ENCODE measurements at places on chromosomes 1 and 21.
A peak's percentile ranks its signal among the peaks of the same experiment; 100 is the strongest.

GRCh38 chr1:19467199-19468187 lies 17.8 kb downstream of the CAPZB start:
- H3K4me1 ChIP-seq = peaks cover 19% of the 10 kb centered on the region
- no peak overlapping the region for H3K27ac ChIP-seq
- no peak for DNase-seq
- no peaks in the 10 kb centered on the region for H3K36me3 ChIP-seq
- no peaks in the 10 kb centered on the region for H3K27me3 ChIP-seq

DNA sequence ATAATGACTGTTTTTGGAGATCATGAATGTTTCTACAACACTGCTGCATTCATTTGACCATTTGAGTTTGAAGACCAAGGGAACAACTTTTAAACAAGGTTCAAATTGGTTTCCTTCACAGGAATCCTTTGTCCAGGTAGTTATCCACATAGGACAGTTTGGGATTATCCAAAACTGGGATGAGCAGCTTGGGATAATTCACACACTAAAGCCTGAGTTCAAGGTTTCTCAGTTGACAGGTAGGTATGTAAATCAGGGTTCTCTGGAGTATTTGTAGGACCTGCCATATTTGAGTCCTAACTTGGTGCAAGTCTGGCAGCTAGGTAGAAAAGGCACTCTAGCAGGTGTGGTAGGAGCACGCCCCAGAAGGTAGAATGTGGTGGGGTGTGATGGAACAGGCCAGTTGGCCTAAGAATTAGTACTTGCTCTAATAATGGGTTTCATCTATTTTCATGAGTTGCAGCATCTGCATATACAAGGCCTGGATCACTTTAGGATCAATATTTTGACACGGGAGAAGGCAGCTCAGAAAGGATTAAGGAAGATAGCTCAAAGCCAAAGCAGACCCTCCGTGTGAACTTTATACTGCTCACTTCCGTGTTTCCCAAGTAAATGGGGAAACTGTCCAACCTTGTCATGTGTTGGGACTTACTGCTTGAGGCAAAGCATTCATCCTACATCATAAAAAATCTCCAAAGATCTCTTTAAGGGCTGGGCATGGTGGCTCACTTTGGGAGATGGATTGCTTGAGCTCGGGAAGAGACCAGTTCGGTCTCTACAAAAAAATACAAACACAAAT lies 14.1 kb upstream of the RAB42 start:
- H3K4me3 ChIP-seq = no peak overlapping the region
- peaks cover 5% of the 10 kb centered on the region for H3K4me1 ChIP-seq
- H3K27ac ChIP-seq = peak overlapping the region; percentile 8

- peaks cover 2% of the 10 kb centered on the region for H3K27me3 ChIP-seq
- H3K36me3 ChIP-seq = no peaks in the 10 kb centered on the region
- DNase-seq = no peak
- H3K4me3 ChIP-seq = no peak overlapping the region
- no peak overlapping the region for H3K27ac ChIP-seq
- no peaks in the 10 kb centered on the region for H3K4me1 ChIP-seq
These were observed 10.1 kb upstream of the SLAMF9 start for GRCh38 chr1:159964144-159964543.

- DNase-seq = peak; percentile 64
- H3K36me3 ChIP-seq = no peaks in the 10 kb centered on the region
- H3K4me1 ChIP-seq = no peaks in the 10 kb centered on the region
- no peak overlapping the region for H3K4me3 ChIP-seq
- H3K27me3 ChIP-seq = no peaks in the 10 kb centered on the region
- H3K27ac ChIP-seq = no peak overlapping the region
These were observed 8.4 kb upstream of the C1orf185 start for GRCh38 chr1:51093581-51093980.

DNA sequence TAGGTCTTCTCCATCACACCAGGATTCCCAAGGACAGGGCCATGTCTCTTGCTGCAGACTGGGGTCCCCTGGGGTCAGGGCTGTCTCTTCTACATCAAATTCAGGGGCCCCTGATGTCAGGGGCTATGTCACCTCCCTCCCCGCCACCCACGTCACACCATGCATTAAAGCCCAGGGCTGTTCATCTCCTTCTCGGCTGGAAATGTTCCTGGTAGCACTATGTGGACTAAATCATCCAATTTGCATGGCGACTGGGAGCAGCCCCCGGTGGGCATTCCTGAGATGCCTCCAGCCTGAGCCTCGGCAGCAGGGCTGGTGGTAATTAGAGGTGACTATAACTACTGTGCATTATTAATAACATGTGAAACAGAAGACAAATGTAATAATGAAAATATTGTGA lies 151.7 kb upstream of the HMGB4 start:
- no peaks in the 10 kb centered on the region for H3K36me3 ChIP-seq
- H3K4me1 ChIP-seq = no peaks in the 10 kb centered on the region
- no peak overlapping the region for H3K4me3 ChIP-seq

- no peaks in the 10 kb centered on the region for H3K4me1 ChIP-seq
- H3K4me3 ChIP-seq = no peak overlapping the region
- no peak overlapping the region for H3K27ac ChIP-seq
- no peak for DNase-seq
- no peaks in the 10 kb centered on the region for H3K27me3 ChIP-seq
These were observed 1512.0 kb upstream of the PRMT6 start for GRCh38 chr1:105544475-105544874.

- H3K36me3 ChIP-seq = no peaks in the 10 kb centered on the region
- H3K27me3 ChIP-seq = no peaks in the 10 kb centered on the region
- peak; percentile 92 for DNase-seq
- H3K4me3 ChIP-seq = peak overlapping the region; percentile 12
- peak overlapping the region; percentile 63 for H3K27ac ChIP-seq
These were observed 46.8 kb downstream of the PTPRU start for GRCh38 chr1:29282924-29283803.

GRCh38 chr1:154752273-154753030 lies 117.6 kb downstream of the KCNN3 start:
- DNase-seq = no peak
- no peaks in the 10 kb centered on the region for H3K27me3 ChIP-seq
- H3K27ac ChIP-seq = no peak overlapping the region

DNA sequence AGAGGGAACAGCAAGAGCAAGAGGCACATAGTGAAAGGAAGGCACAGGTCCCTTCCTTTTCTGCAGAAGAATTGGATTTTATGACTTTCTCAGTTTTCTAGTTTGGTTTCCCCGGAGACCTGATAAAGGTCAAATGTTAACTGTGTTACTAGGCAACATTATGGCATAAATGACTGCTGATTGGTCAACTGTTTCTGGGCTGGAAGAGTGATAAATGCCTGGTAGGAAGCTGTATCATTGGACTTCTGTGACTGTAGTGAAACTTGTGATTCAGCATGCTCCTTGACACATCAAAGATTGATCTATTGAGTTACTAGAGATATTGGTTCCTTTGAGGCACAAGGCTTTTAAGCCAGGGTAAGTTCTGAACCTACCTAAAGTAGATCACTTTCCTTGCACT lies 55.7 kb downstream of the LRRC8C start:
- no peaks in the 10 kb centered on the region for H3K36me3 ChIP-seq
- no peak overlapping the region for H3K4me3 ChIP-seq
- no peak overlapping the region for H3K27ac ChIP-seq
- H3K27me3 ChIP-seq = no peaks in the 10 kb centered on the region
- peaks cover 15% of the 10 kb centered on the region for H3K4me1 ChIP-seq
- no peak for DNase-seq

GRCh38 chr1:10943041-10943440 lies 69.4 kb upstream of the TARDBP start:
- no peak overlapping the region for H3K27ac ChIP-seq
- no peaks in the 10 kb centered on the region for H3K4me1 ChIP-seq
- no peaks in the 10 kb centered on the region for H3K36me3 ChIP-seq

- no peak overlapping the region for H3K27ac ChIP-seq
- H3K4me3 ChIP-seq = no peak overlapping the region
- H3K4me1 ChIP-seq = no peaks in the 10 kb centered on the region
- no peaks in the 10 kb centered on the region for H3K27me3 ChIP-seq
- no peaks in the 10 kb centered on the region for H3K36me3 ChIP-seq
- peak; percentile 20 for DNase-seq
These were observed 271.6 kb downstream of the KCNJ6 start for GRCh38 chr21:37644636-37645035.

GRCh38 chr1:117405042-117405441 lies 37.8 kb downstream of the MAN1A2 start:
- H3K4me3 ChIP-seq = no peak overlapping the region
- DNase-seq = no peak
- H3K27me3 ChIP-seq = no peaks in the 10 kb centered on the region
- no peak overlapping the region for H3K27ac ChIP-seq
- H3K4me1 ChIP-seq = no peaks in the 10 kb centered on the region
- peaks cover 9% of the 10 kb centered on the region for H3K36me3 ChIP-seq

GRCh38 chr21:32457360-32457840 lies 44.9 kb downstream of the EVA1C start:
- no peaks in the 10 kb centered on the region for H3K27me3 ChIP-seq
- DNase-seq = peak; percentile 47
- H3K27ac ChIP-seq = no peak overlapping the region
- H3K4me3 ChIP-seq = no peak overlapping the region

GRCh38 chr1:75542818-75543570 lies 67.9 kb downstream of the SLC44A5 start:
- no peaks in the 10 kb centered on the region for H3K36me3 ChIP-seq
- DNase-seq = no peak
- H3K27ac ChIP-seq = no peak overlapping the region

DNA sequence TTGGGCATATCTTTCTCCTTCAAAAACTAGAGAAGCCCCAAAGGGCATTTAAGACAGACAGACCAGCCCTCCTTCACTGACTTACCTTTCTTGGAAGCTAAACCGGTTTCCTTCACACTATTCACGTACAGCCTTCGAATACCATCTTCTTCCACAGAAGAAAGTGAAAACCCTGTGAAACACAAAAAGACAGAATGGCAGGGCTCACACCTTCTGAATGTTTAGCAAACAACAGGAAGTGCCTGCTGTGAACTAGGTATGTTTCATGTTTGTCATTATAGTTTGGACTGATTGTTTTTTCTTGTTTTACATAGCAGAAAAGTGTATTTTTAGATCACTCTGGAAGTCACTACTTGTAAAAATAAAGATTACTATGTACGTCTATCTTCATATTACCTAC lies 148.6 kb upstream of the KRTAP19-8 start:
- no peaks in the 10 kb centered on the region for H3K4me1 ChIP-seq
- no peak for DNase-seq
- H3K36me3 ChIP-seq = no peaks in the 10 kb centered on the region
- H3K4me3 ChIP-seq = no peak overlapping the region

- H3K36me3 ChIP-seq = no peaks in the 10 kb centered on the region
- H3K27ac ChIP-seq = no peak overlapping the region
- no peaks in the 10 kb centered on the region for H3K27me3 ChIP-seq
- no peak overlapping the region for H3K4me3 ChIP-seq
These were observed 37.4 kb upstream of the CASZ1 start for GRCh38 chr1:10833630-10834557.

DNA sequence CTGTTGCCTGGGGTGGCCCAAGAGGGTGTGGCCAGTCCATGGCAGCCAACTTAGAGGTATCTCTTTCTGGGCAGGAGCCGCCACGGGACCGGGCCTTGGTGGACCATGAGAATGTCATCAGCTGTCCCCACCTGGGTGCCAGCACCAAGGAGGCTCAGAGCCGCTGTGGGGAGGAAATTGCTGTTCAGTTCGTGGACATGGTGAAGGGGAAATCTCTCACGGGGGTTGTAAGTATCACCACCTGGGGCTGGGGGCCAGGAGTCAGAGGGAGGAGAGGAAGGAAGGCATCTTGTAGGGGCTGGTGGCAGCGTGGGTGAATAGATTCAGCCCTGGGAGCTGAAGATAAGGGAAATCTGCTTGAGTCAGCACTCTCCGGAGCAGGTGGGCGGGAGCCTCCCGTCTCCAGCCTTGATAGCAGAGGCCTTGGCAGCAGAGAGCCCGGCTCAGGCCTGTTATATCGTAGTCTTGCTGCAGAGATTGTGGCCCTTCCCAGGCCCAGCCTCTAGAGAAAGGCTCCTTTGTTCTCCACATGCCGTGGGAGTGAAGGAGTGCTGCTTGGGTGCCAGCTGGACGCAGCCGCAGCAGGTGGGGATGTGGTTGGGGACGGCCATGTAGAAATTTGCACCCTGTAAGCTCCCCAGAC lies 25.4 kb downstream of the PHGDH start:
- H3K27ac ChIP-seq = peak overlapping the region; percentile 41
- DNase-seq = peak; percentile 32
- no peaks in the 10 kb centered on the region for H3K27me3 ChIP-seq
- H3K36me3 ChIP-seq = no peaks in the 10 kb centered on the region
- no peaks in the 10 kb centered on the region for H3K4me1 ChIP-seq
